ENCODE measurements at places on chromosomes 5 and 9.

GRCh38 chr5:107301999-107302398 is 368.7 kb downstream of the EFNA5 start:
- DNase-seq, result no peak

GRCh38 chr9:90891308-90892040 is 89.9 kb downstream of the SYK start:
- DNase-seq, result no peak

DNA sequence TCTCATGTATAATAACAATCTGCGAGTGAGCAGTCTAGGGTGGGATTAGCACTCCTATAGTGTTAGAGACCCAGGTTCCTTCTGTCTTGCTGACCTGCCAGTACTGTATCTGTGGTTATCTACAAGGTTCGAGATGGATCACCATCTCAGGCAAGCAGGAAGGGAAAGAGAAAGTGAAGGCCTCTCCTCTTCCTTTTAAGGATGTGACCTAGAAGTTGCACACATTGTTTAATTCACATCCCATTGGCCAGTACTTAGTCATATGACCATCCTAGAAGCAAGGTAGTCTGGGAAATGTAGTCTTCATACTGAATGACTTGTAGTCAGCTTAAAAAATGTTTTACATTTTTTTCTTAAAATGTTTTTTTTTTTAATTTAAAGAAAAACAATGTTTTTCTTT is 168.6 kb downstream of the CARTPT start:
- peak; percentile 65 for DNase-seq

DNA sequence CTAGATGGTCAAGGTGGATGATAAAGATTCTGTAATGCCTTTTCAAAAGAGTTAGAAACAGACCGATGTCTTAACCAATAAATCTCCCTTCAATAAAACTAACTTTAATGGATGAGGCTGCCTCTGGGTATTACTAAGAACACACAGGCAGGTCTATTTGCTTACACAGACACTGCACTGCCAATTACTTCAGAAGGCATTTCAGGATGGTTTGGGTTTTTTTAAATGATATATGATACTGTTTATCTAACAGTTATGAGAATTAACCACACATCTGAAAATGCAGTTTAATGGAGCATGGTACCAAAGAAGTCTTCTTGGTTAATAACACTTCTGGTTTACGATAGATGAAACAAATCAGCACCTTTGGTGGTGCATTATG is 367.9 kb upstream of the GRAMD2B start:
- no peak for DNase-seq

GRCh38 chr5:6730407-6730806 is 17.2 kb downstream of the TENT4A start:
- DNase-seq, result no peak

GRCh38 chr9:137791947-137792346 is 85.6 kb upstream of the CACNA1B start:
- no peak for DNase-seq

DNA sequence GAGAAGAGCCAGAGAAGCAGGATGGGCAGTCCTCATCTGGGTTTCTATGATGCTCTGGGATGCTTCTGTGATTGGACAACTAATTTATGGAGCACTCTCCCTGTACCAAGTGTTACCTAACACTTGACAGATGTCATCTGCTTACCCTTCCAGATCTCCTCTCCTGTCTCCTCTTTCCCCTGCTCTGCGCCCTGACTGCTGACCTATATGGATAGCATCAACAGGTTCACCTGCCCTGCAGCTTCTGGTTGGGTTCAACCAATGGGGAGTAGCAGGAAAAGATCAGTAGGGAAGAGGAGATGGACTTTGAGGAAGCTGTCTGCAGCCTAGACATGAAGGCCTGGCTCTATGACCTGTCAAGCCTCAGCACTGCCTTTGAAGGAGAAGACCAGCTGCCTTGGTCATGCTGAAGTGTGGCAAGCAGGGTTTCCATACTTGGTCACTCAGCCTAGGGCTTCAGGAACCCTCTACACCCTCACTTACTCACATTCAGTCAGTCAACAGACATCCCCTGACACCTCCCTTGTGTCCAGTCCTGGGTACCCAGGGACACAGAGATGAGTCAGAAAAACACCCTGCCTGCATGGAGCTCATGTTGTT is 11.3 kb upstream of the P4HA2 start:
- DNase-seq, result no peak

DNA sequence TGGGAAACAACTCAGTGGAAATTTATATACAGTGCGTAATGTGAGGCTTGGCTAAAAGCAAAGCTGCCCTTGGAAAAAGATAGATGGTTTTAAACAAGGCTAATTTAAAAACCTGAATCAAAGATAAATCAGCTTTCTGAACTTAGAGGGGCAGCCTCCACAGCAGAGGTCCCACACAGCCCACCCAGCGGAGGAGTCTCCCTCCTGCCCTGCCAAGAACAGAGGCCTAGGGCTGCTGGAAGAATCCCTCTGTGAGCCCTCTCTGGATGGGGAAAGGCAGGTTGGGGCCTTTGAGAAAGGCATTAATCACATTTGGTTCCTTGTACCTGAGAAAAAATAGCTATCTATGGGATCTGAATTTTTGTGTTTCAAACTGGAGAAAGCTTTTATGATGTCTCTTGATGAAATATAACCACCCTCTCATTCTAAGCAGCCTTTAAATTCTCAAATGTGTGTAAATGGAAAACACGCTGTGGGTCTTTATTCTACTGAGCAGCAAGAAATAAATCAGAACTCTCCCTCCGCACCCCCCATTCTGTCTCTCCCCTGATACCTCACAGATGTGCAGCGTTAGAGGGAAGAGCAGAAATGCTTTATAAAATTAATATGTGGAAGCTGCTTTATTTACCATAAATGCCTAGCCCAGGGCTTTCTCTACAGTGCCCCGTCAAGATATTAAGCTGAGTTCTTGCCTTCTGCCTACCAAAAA is 329.2 kb downstream of the EFNA5 start:
- no peak for DNase-seq

GRCh38 chr9:134482226-134482625 is 156.0 kb downstream of the RXRA start:
- DNase-seq, result no peak

DNA sequence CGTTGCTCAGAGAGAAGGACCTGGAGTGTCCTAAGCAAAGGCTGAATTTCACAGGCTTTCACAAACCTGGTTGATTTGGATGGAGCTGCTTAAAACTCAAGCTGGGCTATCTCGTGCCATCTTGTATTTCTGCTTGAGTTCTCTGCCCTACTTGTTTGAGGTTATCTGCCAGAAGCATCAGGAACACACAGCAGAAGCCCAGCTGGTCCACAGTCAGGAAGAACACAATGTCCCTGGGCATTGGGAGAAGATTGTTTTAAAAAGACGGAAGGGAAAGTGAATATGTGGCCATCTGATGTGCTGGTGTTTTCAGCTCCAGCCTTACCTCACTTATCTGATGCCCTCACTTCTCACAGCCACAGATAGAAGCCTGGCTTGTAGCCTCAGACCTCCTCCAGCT is 32.9 kb upstream of the SLC36A1 start:
- DNase-seq, result no peak

DNA sequence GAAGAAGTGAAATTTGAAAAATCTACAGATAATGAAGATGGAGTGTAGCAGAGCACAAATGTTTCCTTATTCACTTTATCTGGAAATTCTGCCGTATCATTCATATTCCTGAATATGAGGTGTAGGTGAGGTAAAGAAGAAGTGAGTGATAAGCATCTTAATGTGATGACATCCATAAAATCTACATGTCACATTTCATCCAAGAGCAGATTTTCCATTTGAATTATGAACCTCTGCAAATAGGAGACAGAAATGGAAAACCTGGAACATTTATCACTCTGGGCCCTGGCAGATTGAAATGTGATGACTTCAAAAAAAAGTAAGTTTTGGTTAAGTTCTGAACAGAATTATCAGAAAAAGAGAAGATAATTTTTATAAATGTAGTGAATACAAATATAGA is 240.2 kb downstream of the CDH12 start:
- no peak for DNase-seq

- DNase-seq, result no peak
These were observed 63.2 kb upstream of the ELL2 start for GRCh38 chr5:96024683-96025475.

GRCh38 chr5:112738191-112738560 is 491 bp downstream of the APC start:
- peak; percentile 4 for DNase-seq

DNA sequence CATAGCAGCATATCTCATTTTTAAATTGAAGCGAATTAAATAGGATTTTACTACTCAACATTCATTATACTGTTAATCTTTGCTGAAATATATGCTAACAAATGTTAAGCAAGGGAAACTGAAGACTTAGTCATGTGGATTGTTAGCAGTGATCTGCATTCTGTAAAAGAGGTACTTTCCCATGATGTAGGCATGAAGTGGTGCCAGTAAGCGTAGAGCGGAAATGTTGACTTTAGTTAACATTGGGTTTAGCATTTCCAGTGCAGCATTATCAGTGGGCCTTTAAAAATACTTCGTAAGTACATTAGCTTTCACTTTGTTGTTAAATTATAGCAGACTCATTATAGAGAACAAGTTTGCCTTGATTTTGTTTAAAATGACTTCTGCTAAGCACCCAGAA is 130.3 kb downstream of the CDC42SE2 start:
- peak; percentile 90 for DNase-seq

DNA sequence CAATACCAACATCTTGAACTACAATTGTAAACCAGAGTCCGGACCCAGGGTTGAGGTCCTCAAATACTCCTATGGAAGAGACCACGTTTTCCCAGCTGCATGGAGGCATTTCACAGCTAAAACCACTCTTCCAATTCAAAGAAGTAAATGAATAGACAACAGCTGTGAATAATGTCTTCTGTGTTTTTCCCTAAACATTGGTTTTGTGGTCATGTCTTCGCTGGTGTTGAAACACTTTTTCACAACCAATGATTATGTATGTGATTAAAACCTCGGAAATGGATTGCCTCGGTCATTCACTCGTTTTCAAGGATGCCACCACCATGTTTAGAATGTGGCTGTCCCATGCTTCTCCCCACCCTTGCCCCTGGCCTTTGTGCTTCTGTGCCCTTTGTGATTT is 9.4 kb upstream of the TENT4A start:
- DNase-seq, result no peak

DNA sequence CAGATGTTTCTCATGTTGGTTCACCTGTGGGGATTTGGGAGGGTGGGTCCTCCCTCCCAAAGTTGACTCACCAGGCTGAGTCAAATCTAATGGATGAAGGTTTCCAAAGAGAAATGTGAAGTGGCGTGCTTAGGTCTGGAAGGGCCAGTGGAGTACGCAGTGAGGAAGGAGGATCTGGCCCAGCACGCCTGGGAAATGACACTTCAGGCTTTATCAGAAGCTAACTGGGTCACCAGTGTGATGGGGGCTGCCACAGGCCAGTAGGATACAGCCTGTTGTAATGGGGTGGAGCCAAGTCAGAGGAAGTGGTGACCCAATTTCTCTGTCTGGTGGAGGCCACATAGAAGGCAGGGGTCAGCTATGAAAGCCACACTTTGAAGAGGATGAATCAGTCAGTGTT is 18.0 kb downstream of the POLR1E start:
- DNase-seq, result peak; percentile 73

- DNase-seq, result no peak
These were observed 62.3 kb downstream of the HMCN2 start for GRCh38 chr9:130327781-130328348.
